ENCODE measurements at places on chromosomes 5 and 9.

DNA sequence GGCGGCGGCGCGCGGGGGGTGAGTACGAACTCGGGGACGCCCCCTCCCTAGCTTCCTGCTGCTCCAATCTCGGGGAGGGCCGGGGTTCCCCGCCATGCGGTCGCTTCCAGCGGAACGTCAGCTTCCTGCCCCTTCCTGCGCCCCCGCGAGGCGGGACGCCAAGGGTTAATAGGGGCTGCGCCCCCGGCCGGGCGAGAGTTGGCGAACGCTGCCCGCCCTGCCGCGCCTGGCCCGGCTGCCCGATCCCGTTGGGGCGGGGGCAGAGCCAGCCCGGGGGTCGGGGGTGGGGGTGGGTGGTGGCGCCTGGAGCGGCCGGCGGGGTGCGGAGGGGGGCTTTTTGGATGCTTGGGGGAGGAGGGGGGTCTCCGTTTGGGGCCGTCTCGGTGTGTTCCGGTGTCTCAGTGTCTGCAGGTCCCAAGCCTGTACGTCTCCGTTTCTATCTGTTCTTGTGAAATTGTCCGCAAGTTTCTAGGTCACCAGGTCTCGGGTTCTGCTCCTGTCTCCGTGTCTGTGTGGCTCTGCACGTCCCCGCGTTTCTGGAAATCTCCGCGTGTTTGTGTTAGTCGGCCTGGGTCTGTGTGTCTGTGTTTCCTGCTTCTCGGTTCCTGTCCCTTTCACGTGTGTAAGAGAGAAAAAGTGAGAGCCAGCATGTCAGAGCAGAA lies 789 bp downstream of the COL27A1 start:
- peak; percentile 23 for DNase-seq

DNA sequence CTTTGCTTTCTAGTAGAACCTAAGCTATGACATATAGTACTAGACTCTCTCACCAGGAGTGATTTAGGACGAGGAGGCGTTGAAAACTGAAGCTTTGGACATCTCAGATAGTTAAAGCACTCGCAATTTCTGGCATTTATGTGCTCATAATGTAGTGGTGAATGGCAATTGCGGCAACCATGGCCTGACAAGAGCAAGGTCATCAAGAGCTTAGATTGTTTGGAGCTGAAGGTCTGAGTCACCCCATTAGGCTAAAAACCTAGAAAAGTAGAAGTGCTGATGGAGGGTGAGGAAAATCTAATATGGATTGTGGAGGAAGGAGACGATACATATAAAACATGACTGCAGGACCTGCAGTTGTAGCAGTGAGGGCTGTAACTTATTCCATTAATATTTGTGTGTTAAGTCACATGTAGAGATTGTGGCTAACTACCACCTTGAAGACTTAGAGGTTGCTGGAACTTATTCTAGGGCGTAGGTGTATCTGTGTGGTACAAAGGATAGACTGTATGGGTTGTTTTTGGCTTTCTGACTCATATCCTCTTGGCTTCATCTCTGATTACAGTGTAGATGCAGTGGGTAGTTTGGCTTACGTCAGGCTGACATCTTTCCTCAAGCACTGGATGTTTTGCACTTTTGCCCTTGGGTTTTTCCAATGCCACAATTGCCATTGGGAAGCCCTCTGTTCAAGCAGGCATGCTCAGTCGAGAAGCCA lies 138.9 kb upstream of the CDKN2B start:
- DNase-seq = peak; percentile 61

DNA sequence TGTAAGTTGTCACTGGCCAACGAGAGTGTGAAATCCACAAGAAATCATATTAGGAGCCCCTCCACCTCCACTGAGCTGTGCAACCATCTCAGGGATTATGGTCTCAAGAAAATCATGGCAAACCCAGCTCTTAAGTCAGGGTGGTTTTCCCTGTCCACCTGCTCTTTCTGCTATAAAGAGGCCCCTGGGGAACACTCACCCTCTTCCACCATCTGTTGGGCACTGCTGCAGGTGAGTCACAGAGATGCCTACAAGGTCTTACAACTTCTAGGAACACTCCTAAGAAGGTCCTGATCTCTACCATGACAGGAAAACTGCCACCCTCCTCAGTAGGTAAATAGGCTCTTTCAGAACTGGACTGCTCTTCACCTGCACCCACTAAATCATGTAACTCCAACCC lies 61.8 kb downstream of the DRD1 start:
- no peak for DNase-seq

GRCh38 chr5:54988218-54988617 lies 2.8 kb upstream of the ESM1 start:
- DNase-seq = no peak

GRCh38 chr5:96826071-96826470 lies 18.3 kb upstream of the ERAP1 start:
- DNase-seq = no peak

GRCh38 chr5:32645246-32645645 lies 59.9 kb downstream of the SUB1 start:
- peak; percentile 57 for DNase-seq
